ENCODE measurements at places on chromosomes 5 and 9.

DNA sequence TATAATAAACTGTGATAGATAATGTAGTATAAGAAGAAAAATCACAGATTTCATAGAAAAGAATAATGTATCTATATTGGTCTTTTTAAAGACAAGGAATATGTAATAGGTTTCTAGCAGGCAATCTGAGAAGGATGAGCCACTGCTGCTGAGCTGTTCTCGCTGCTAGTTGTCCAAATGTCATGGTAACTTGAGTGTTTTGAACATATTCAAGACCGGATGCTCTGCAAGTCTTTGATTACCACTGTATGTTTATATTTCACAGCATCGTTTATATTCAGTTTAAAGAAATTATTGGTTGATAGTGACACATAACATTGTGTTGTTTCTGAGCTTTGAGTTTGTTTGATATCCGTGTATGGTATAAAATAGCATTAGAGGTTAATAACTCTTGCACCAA lies 9.6 kb downstream of the C5orf47 start:
- no peak for DNase-seq

DNA sequence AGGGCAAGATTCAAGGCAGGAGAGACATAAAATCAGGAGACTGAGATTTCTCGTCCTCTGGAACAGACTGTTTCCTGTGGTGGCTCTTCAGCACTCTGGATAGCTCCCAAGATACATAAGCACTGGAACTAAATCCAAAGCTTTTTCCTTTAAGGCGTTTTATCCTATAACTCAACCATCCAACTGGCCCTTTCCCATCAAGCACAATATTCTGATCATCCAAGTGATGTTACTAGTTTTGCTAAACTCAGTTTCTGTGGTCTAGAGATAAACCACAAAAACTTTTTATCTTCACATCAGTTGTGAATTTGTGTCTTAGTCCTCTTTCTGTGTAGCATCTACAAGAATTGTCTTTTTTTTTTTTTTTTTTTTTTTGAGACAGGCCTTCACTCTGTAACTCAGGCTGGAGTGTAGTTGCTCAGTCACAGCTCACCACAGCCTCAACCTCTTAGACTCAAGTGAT lies 299.4 kb downstream of the COX7C start:
- no peak for DNase-seq

- DNase-seq, result no peak
Observed at GRCh38 chr5:95087816-95088317, 197.0 kb downstream of the MCTP1 start.

- DNase-seq, result no peak
Observed at GRCh38 chr9:92324431-92324830, 719 bp downstream of the NOL8 start.

DNA sequence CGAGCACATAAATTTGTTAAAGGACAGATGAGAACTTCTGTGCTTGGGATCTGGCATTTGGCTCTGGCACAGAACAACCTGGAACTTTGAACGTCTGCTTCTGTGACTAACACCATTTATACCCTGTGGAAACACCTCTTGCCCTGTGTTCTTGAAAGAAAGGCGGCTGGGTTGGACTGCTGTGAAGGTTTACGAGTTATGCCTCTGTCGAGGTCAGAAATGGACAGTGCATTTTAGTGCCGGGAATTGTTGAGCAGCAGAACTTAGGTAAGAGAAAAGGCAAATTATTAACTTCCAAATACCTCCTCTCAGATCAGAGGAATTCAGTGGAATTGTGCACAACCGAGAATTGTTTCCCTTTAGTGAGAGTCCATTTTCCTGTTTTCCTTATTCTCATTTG lies 14.1 kb upstream of the INIP start:
- no peak for DNase-seq

DNA sequence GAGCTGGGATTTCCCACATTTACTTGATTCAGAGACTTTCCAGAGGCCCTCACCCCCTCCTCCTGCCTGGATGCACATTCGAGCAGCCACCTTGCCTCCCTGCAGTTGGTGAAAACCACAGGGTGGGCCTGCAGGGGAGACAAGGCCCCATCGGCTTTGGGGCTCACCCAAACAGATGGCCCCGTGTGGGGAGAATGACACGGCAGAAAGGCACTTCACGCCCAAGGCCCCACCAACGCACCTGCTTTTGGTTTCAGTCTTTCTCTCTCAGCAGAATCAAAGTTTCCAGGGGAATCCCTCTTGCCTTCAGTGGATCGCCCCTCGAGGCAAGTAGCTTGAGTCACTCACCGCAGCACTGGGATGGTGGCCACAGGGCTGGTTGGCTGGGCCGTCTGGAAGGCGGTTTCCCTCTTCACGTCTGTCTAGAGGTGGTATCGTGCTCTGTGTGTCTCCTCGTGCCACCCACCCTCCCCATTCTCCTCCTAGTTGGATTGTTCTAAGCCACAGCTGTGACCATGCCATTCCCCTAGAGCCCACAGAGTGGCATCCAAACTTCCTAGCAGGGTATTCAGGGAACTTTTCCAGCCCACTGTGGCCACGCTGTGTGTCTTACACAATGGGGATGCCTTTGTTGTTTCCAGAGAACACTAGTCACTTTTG lies 31.8 kb downstream of the SEC61B start:
- DNase-seq, result no peak

Measured in RCC 7860 (cell line).